ENCODE measurements at places on chromosomes 4 and X.

- no peak for DNase-seq
Measured at GRCh38 chr4:112714922-112715901, 78.3 kb downstream of the LARP7 start.

GRCh38 chr4:36385951-36386571, 104.6 kb downstream of the DTHD1 start:
- no peak for DNase-seq

- DNase-seq = peak; percentile 52
Measured at GRCh38 chrX:119871599-119872395, at the start of the genes NDUFA1 and RNF113A. Gene NDUFA1, plus strand, starts transcription at chrX:119871832. Its CDS starts 80 bp downstream, at chrX:119871912. Gene RNF113A, minus strand, starts transcription at chrX:119871733. Its CDS starts 120 bp downstream, at chrX:119871613.

DNA sequence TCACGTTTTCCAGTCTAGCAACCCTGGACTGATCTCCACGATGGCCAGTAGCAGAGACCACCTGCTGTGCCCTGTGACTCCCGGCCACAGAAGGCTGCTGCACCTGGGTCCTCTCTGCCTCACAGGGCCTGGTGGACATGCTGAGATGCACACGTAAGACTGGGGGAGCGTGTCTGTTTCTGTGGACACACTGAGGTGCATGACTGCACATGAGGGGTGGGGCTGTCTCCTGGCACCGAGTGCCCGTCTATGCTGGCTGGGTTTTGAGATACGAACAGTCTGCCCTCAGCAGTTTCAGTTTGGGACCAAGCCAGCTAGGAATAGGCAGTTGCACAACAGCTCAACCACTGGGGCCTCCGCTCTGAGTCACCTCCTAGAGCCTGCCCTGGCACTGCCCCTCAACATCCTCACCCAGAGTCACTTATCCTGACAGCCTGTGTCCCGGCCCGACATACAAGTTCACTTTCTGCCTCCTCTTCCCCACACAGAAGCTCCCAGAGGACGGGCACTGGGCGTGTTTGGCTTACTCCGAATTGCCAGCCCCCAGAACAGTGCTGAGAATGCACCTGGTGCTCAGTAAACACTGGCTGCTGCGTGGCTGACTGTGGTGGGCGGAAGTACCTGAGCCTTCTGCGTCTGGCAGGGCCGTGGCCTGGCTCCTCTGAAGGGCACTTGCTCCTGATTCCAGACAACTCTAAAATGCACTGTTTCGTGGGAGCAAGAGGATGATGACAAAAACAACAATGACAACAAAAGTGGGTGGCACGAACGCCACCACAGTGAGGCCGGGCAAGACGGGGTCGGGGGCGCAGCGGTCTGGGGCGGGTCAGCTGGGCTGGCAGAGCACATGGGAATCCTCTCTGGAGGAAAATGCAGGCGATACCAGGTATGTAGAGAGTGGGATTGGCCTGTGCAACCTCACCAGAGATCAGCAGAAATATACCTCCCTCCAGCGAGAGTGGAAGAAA, 30.9 kb downstream of the RNF212 start:
- DNase-seq = no peak

- DNase-seq = no peak
Measured at GRCh38 chrX:24672701-24673190, 21.0 kb upstream of the POLA1 start.

- DNase-seq = no peak
Measured at GRCh38 chrX:52983321-52984000, 25.1 kb upstream of the FAM156A start.

DNA sequence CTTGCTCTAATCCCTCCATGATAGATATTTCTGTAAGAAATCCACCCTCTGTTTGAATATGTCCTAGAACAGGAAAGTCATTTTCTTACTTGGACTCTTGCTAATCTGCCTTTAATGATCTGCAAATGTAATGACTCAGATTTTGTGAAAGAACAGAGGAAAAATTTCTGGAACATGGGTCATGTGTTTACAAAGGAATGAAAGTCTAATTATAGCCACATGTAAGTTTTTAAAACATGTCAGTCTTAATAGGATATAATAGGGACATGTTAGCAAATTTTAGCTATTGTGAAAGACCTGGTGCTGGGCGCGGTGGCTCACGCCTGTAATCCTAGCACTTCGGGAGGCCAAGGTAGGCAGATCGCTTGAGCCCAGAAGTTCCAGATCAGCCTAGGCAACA, 47.6 kb downstream of the GRK4 start:
- no peak for DNase-seq

DNA sequence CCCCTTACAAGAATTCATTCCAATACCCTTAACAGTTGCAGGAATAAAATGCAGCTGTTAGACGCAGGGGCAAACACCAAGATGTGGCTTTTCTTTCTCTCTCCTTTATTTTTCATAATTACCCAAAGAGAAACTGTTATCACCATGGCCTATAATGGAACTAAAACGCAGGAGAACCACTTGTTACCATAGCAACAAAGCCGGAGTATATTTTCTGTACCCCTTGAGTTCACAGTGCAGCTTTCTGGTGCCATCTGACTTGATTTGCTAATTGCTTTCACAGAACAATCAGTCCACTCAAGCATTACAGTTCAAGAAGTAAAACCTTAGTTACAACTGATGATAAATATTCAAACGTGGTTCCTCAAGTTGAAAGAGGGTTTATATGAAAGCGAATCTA, 157.9 kb downstream of the AMELX start:
- no peak for DNase-seq

DNA sequence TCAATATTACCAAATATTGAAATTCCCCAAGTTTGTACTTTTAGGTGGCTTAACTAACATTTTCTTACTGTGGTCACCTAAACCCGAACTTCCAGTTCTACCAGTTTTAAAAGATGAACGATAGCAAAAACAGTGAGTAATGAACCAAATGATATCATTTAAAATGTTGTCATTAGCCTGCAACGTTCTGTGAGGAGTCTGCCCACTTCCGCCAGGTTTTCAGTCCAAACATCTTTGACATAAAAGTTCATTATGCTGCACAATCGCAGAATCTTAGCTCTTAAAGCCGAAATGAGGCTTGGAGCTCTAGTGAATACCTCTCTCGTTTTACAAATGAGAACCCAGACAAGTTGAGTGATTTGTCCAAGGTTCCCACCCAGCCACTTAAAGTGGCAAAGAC, 762 bp downstream of the PIGA start:
- DNase-seq = no peak

DNA sequence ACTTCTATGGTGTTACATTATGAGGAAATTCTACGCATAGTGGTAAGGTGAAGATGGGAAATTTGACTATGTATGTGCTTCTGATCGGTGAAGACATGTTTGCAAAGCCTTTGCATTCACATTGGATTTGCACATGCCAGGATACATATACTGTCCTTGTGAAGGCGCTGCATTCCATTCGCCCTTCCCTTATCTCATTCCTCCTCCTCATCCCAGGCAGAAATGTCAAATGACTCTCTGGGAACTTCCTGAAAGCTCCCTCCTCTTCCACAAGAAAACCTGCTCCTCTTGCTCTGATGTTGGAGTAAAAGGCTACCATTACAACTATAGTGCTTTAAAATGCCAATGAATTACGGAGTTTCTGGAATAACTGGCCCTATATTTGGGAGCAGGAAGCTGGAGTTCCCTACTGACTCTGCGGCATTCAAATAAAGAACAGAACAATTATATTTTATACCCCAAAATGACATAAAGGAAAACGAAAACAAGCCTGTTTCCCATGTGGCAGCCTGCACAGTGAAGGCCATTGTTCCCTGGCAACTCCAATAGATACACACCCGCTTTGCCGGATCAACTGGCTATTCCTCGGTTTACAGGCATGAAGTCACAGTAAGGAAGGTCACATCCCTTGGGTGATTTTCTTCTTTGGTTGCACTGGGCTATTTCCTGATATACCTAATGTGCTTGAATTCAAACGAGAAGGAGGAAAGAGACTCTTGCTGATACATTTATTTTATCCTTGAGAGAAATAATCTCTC, 84.5 kb downstream of the AREG start:
- no peak for DNase-seq

- DNase-seq = no peak
Measured at GRCh38 chrX:81791086-81791485, 589.2 kb downstream of the SH3BGRL start.

- DNase-seq = no peak
Measured at GRCh38 chr4:30619679-30620078, 100.5 kb upstream of the PCDH7 start.

DNA sequence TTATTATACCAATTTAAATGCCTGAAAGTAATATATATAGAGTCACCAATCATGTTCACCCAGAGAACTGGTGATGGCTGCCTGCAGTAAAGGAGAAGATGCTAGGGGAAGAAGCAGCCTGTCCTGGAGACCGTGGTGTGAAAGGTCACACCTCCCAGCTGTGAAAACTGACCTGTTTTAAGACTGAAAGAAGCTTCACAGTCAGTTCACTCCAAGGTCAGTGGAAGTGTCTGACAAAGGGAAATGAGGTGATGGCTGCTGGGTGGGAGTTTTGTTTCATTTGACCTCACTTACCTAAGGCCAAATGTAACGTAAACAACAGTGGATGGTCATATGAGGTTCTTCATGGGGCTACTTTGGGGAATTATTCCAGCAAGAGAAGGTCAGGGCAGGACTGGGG, 352.1 kb upstream of the GATB start:
- no peak for DNase-seq

- DNase-seq = no peak
Measured at GRCh38 chr4:33085709-33086108, 2365.5 kb downstream of the PCDH7 start.

DNA sequence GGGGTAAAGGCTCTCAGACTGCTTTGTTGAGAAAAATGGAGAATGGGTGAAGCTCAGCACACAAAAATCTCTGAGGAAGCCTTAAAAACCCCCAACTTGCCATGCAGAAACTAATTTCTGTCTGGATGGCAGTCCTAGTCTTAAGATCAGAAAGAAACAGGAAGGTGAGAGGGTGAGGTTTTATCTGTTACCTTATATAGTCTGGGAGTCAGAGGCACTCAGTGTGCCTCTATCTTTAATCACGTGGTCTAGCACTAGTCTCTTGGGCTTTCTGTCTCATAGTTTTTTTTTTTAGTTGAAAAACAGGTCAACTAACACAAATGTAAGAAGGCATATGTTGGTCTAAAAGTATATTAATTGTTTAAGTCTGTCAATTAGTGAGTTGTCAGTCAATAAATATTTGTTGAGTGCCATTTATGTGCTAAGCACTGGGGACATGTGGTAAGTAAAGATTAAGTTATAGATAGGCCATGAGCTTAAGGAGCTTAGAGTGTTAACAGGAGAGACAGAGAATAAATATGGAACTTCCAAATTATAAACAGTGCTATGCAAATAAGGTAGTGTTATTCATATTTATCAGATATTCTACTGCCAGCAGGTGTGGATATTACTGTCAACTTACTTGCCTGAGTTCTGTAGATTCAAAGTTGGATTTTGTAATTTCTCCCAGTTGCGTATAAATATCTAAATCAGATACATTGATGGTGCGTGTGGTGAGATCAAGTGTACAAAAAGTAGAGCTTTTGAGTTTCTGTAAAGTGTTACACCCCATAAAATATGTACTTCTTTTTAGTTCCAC, 7.0 kb downstream of the CYBB start:
- DNase-seq = no peak

- no peak for DNase-seq
Measured at GRCh38 chrX:18252644-18253359, 32.1 kb upstream of the BEND2 start.

GRCh38 chr4:20580907-20581306, 119.4 kb upstream of the PACRGL start:
- DNase-seq = no peak

GRCh38 chr4:3863841-3864741, 97.9 kb downstream of the ADRA2C start:
- no peak for DNase-seq
